ENCODE measurements at places on chromosomes 3 and 15. TPM values are rescaled to one million over a fixed set of nuclear protein-coding genes. Genes with fewer than 3 reads are reported as not detected.

The WDR49 gene
- total RNA-seq: 0.98 TPM

The MYZAP gene
- total RNA-seq: 31.8 TPM

The TAGLN3 gene
- not detected for total RNA-seq

The KIF23 gene
- total RNA-seq: 3.9 TPM

The DUOXA2 gene
- not detected for total RNA-seq

The RASGRF1 gene
- total RNA-seq: 0.22 TPM

The THAP10 gene
- 0.94 TPM for total RNA-seq

The SATB1 gene
- total RNA-seq: 42.4 TPM

The ZNF662 gene
- total RNA-seq: 8.5 TPM

The SH2D7 gene
- total RNA-seq: not detected

The SLC12A1 gene
- not detected for total RNA-seq

The SLC22A13 gene
- not detected for total RNA-seq

The ANKUB1 gene
- not detected for total RNA-seq

The SLC28A2 gene
- total RNA-seq: not detected

The ERC2 gene
- not detected for total RNA-seq

The ATP2B2 gene
- not detected for total RNA-seq

The SMCO1 gene
- not detected for total RNA-seq

The PYGO1 gene
- 8.6 TPM for total RNA-seq

The FAM174B gene
- 8.5 TPM for total RNA-seq

The HTR3E gene
- total RNA-seq: not detected

The GPR87 gene
- total RNA-seq: not detected

The TUSC2 gene
- total RNA-seq: 20.4 TPM

The IL5RA gene
- 0.19 TPM for total RNA-seq

The DLL4 gene
- total RNA-seq: 2.9 TPM

The SGO1 gene
- total RNA-seq: not detected

The GOLGA8T gene
- total RNA-seq: not detected

The INKA1 gene
- total RNA-seq: 4.0 TPM

The SEC22A gene
- 22.2 TPM for total RNA-seq

The VWA5B2 gene
- total RNA-seq: not detected

The SCN5A gene
- total RNA-seq: not detected

The CRYGS gene
- 6.7 TPM for total RNA-seq

The HDC gene
- total RNA-seq: not detected

The GOLGA6D gene
- total RNA-seq: not detected

The NR1I2 gene
- total RNA-seq: not detected

The PCCB gene
- total RNA-seq: 29.7 TPM

The ACTRT3 gene
- total RNA-seq: 4.4 TPM

The ST8SIA2 gene
- total RNA-seq: not detected
